ENCODE measurements at places on chromosomes 3 and 15. TPM values are rescaled to one million over a fixed set of nuclear protein-coding genes. Genes with fewer than 3 reads are reported as not detected.

CYP8B1 gene
- total RNA-seq = not detected

DNA sequence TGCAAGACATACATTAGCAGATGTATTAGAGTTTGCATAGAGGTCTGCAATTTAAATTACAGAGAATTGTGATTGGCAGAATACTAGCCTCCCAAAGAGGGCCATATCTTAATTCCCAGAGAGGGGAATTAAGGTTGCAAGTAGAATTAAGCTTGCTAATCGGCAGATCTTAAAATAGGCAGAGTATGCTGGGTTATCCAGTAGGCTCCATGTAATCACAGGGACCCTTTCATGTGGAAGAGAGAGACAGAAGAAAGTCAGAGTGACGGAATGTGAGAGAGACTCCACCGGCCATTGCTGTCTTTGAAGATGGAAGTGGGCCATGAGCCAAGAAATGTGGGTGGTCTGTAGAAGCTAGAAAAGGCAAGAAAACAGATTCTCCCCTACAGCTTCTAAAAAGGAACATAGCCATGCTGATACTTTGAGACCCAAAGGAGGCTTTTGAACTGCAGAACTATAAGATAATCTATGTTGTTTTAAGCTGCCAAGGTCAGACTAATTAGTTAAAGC, 38.8 kb downstream of the IMPG2 start:
- no peaks in the 10 kb centered on the region for H3K36me3 ChIP-seq
- peaks cover 5% of the 10 kb centered on the region for H3K27me3 ChIP-seq
- no peak overlapping the region for H3K27ac ChIP-seq
- H3K4me3 ChIP-seq = no peak overlapping the region

GRCh38 chr3:192929146-192929545, 11.5 kb upstream of the MB21D2 start:
- H3K36me3 ChIP-seq = no peaks in the 10 kb centered on the region
- DNase-seq = no peak
- H3K4me1 ChIP-seq = peaks cover 9% of the 10 kb centered on the region
- H3K27me3 ChIP-seq = no peaks in the 10 kb centered on the region

DNA sequence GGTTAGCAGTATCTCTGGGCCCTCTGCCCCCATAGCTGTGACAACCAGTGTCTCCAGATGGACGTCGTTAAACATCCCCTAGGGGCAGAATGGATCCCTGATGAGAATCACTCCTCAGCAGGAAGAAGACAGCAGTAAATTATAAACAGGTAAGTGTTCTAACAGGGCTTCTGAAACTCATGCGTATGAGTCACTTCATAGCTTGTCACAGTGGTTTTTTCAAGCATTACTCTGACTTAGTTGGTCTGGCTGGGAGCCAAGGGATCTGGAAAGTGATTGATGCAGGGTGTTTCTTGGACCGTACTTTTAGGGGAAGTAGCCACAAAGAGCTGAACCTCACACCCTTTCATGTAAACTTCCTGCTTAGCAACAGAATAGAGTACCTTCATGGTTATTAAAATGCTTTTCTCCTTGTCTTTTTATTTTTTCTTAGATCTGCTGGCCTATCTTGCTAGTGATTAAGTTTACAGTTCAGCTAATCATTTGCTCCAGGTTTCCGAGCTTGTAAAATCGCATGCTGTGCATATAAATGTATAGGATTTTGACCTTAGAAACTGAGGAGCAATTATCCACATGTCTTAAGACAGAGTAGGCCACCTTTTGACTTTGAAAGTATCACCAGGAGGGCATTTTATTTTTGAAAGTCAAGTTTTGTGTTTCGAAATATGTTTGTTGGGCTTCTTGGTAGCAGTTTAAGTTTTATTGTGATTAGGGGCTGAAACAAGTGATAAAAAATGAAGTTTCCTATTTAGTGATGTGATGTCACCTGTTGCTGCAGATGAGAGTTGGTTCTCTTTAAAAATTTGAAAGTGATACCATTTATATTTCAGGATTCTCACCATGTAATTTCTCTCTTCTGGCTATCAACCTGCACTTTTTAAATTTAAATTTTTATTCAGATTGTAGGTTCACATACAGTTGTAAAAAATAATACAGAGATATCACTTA, 333.9 kb downstream of the PTPRG start:
- H3K27ac ChIP-seq = no peak overlapping the region
- H3K36me3 ChIP-seq = no peaks in the 10 kb centered on the region
- DNase-seq = peak; percentile 80
- no peak overlapping the region for H3K4me3 ChIP-seq

DNA sequence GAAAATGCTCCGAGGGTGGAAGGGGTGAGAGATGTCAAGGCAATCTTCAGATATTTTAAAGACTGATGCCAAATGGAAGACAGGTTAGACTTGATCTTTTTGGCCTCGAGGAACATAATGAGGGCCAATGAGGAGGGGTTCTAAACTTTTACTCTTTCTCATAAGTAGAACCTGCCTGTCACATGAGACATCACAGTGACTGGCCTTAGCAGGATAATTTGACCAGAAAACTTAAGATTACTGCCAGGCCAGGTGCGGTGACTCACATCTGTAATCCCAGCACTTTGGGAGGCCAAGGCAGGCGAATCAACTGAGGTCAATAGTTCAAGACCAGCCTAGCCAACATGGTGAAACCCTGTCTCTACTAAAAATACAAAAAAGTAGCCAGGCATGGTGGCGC, 12.2 kb downstream of the TM4SF4 start:
- H3K36me3 ChIP-seq = no peaks in the 10 kb centered on the region
- H3K4me1 ChIP-seq = no peaks in the 10 kb centered on the region
- H3K27ac ChIP-seq = no peak overlapping the region
- H3K27me3 ChIP-seq = peaks cover 2% of the 10 kb centered on the region

Data from A673 (cell line).